NCI-H774 (cell line): ENCODE measurements at places on chromosomes 5 and 9.

- no peak for DNase-seq
These were observed 503.0 kb downstream of the SPATA31D1 start for GRCh38 chr9:82491604-82492003.

GRCh38 chr9:69443178-69443577 is 118.2 kb downstream of the ENTREP1 start:
- peak; percentile 80 for DNase-seq

- no peak for DNase-seq
These were observed 4.6 kb downstream of the KIF2A start for GRCh38 chr5:62310426-62311143.

GRCh38 chr9:93697352-93698139 is 121.2 kb downstream of the PHF2 start:
- peak; percentile 86 for DNase-seq

DNA sequence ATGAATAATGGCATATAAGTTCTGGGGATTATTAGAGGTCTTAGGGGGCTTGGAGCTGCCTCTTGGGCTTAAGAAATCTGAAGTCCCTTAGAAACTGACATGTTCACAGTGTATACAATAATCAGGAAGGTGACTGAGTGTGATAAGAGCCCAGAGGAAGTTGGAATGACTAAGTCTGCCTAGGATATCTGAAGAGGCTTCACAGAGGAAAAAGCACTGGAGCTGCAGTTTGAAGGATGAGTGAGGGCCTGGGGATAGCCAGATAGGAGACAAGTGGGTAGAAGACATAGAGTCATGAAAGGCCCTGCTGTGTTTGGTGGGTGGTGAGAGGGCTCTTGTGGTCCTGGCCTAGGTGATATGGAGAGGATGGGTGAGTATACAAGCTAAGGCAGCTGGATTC is 8.8 kb downstream of the NEUROG1 start:
- no peak for DNase-seq

- no peak for DNase-seq
These were observed 72.9 kb downstream of the SMIM15 start for GRCh38 chr5:61089351-61089750.

GRCh38 chr9:99013550-99013949 is 69.8 kb downstream of the COL15A1 start:
- no peak for DNase-seq

- DNase-seq, result no peak
These were observed 28.3 kb downstream of the CXXC5 start for GRCh38 chr5:139676406-139676805.

- DNase-seq, result no peak
These were observed 34.1 kb downstream of the HMGXB3 start for GRCh38 chr5:150034662-150035061.

- DNase-seq, result no peak
These were observed 137.7 kb downstream of the CNTLN start for GRCh38 chr9:17272536-17272935.

- DNase-seq, result peak; percentile 30
These were observed 80.3 kb downstream of the EPB41L4A start for GRCh38 chr5:112338681-112339337.

- DNase-seq, result no peak
These were observed 31.9 kb upstream of the CEP120 start for GRCh38 chr5:123455095-123455494.

GRCh38 chr9:99000476-99001395 is 57.0 kb downstream of the COL15A1 start:
- peak; percentile 41 for DNase-seq

DNA sequence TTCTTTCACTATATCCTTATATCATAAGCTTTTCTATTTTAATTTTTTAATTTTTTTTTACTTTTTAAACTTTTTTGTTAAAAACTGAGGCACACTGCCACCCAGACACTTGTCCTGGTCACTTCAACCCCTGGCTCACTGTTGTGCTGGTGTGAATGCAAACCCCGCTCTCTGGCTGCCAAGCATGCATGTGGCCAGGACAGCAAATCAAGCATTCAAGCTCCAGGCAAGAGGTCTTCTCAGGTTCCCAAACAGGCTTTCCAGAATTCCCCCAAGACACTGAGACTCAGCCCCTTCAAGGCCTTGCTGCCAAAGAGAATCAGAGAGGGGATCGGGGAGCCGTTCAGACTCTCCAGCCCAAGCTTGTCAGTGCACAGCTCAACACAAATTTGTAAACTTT is 139.9 kb downstream of the FANCC start:
- no peak for DNase-seq

DNA sequence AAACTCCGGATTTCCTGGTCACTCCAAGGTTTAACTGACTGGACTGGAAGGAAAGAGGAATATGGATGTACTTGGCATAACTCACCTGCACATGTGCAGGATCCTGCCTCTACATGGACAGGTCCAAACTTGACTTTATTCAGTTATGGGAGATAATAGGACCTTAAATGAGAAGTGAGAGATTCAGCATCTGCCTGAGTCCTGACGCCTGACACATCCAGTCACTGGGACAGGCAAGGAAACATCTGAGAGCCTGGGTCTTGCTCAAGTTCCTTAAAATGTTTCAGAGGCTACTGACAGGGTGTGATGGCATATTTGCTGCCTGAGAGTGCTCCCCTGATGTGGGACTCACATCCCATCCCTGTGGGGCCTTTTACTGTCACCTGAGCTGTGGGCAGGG is 34.9 kb downstream of the ZNF354A start:
- no peak for DNase-seq
